Fibroblast of skin of left biceps (primary cell): ENCODE measurements at places on chromosomes 11 and 22.

- no peak for DNase-seq
Measured at GRCh38 chr11:19743622-19744021, 31.0 kb downstream of the NAV2 start.

DNA sequence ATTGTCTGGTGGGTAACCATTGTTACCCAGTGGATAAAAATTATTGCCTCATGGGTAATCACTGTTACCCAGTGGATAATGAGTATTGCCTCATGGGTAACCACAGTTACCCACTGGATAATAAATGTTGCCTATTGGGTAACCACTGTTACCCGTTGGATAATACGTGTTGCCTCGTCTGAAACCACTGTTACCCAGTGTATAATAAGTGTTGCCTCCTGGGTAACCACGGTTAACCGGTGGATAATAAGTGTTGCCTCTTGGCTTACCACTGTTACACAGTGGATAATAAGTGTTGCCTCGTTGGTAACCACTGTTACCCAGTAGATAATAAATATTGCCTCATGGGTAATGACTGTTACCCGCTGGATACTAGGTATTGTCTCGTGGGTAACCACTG is 20.9 kb upstream of the NXPE4 start:
- no peak for DNase-seq

GRCh38 chr11:30433831-30434230 is 110.9 kb downstream of the ARL14EP start:
- DNase-seq, result no peak

DNA sequence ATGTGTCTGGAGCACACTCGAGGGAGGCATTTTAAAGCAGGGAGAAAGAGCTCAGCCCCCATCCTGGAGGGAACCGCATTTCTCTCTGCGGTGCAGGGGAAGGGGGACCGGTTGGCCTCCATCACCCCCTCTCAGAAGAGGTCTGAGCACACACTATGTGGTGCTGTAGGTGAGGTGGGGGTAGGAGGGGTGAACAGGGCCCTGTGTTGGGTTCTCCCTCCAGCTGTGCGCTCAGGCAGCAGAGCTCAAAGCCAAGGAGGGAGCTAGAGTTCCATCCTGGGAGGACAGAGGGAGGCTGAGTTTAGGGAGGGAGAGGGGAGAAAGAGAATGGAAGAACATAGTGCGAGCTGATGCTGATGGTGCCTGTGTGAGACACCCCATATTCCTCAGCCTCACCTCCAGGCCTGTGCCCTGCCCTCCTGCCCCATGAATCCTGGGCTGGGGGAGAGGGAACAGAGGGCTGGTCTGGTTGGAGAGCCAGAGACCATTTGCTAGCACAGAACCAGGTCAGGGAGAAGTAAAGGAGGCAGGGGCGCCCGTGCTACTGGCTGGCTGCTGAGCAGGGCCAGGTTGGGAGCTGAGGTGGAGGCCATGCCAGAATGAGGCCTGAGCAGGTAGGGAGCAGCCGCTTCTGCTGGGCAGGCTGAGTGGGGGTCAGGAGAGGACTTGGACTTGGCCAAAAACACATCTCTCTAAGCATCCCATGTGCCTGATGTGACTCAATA is 43.7 kb downstream of the ALX4 start:
- no peak for DNase-seq

- DNase-seq, result no peak
Measured at GRCh38 chr11:121226415-121227263, 65.9 kb upstream of the SC5D start.

- no peak for DNase-seq
Measured at GRCh38 chr11:63699896-63700295, 18.6 kb downstream of the RTN3 start.

DNA sequence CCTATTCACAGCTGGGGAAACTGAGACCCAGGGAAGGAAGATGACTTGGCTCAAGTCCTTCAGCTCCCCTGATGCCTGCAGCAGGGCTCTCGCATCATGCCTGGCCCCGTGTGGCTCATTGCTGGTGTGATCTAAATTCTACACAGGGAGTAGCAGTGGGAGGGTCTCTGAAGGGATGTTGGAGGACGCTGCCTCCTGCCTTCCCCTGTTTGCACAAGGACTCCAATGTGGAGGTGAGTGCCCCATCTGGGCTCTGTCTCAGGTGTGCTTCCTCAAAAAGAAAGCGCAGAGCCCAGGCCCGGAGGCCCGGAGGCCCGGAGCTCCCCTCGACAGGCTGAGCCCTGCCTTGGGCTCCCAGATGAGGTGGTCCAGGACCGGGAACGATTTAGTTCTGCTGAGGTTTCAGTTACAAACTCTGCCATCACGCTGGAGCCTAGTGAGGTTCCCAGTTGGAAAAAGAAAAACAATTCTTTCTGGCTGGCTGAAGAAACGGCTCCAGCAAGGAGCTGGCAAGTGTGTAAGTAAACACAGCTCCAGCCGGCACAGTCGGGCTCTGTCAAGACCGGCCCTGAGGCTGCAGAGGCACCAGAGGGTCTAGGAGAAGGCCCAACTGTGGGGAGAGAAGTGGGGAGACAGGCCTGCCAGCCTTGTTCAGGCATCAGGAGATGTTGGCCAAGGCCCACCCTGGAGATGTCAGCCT is 49.8 kb downstream of the NAT10 start:
- DNase-seq, result no peak

GRCh38 chr11:21190181-21190580 is 520.8 kb downstream of the NELL1 start:
- no peak for DNase-seq

DNA sequence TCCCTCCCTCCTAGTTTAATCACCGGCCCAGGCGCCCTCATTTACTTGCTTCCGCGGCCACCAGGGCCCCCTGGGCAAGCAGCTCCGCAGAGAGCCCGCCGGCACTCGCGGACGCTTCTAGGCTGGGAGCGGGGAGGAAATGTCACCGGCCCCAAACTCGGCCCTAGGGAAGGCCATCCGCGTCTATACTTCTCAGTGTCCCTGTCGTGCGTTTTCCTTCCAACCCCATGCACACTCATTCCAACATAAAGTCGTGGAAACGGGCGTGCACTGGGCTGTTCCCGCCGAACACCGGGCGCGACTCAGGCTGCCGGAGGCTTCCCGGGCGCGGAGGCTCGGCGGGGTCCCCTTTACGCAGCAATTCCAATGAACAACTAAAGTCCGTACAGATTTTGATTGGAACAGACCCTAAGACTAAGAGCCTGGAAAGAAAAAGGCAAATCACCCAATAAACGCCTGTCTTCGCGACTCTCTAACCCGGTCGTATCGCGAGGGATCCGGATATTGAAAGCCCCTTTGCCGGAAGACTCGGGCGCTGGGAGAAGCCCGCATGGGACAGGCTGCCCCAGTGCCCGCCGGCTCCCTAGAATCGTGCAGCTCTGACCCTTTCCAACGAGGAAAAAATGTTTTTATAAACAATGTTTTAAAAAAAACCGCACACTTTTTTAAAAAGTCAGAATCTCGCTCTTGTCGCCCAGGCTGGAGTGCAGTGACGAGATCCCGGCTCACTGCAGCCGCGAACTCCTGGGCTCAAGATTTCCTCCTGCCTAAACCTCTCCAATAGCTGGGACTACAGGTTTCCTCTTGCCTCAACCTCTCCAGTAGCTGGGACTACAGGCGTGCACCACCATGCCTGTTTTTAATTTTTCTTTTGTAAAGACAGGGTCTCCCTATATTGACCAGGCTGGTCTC is 1.3 kb upstream of the BARX2 start:
- DNase-seq, result no peak

DNA sequence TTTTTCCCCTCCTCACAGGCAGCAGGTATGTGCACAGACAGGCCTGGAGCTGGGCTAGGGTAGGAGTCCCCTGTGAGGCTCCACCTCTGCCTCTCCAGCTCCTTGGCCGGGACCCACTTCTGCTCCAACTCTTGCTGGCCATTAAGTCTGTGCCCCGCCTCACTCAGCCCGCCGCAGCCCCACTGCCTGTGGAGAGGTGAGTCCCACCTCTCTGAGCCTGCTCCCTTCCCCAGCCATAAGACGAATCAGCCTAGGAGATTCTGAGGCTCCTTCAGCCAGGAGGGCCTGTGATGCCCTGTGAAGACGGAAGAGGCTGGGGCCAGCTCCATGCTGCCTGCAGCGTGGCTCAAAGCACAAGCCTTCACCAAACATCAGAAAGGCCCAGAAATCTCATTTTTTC is 23.0 kb downstream of the TSKU start:
- no peak for DNase-seq

DNA sequence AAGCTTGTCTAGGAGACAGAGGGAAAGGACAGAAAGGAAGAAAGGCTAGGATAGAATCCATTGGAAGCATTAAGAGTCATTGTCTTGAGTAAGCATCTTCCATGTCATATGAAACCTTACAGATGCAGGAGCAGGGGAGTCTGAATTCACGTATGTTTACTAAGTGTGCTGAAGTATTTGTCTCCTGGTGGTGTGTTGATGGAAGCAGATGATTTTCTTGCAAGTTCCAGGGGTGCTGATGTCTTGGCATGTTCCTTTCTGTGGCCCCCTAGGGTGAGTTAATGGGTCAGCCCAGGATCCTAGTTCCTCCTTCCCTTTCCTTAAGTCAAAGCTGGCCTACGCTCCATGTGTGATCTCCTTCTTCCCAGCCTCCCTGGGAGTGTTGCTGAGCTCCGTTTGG is 110.2 kb downstream of the TEAD1 start:
- DNase-seq, result peak; percentile 58

GRCh38 chr11:131370090-131370751 is at the start of gene NTM:
TSS of gene NTM (plus strand) at chr11:131370615.
- peak; percentile 29 for DNase-seq

- no peak for DNase-seq
Measured at GRCh38 chr11:111469200-111469599, 43.0 kb downstream of the BTG4 start.

DNA sequence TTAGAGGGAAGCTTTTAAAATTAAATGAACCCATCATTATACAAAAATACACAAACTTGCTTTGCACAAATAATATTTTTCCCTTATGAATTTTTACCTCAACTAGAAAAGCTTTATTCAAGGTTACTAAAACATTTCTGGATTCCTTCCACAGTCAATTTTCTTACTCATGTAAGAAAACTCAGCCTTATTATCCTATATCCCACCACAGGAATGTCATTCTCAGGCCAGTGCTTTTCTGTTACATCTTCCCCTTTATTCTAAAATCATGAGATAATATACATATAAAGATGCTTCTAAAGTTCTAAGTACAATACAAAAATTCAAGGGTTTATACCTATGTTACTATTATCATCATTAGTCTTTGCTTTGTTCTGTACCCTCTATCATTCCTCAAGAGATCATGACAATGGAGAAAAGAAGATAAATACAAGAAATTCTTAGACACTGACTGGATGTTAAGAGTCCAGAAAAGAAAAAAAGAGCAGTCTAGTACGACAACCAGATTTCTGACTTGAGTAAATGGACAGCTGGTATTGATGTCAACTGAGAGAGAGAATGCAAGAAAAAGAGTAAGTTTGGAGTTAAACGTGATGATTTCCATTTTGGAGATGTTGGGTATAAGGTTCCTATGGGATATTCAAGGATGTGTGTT is 60.3 kb downstream of the MTMR2 start:
- DNase-seq, result peak; percentile 68

DNA sequence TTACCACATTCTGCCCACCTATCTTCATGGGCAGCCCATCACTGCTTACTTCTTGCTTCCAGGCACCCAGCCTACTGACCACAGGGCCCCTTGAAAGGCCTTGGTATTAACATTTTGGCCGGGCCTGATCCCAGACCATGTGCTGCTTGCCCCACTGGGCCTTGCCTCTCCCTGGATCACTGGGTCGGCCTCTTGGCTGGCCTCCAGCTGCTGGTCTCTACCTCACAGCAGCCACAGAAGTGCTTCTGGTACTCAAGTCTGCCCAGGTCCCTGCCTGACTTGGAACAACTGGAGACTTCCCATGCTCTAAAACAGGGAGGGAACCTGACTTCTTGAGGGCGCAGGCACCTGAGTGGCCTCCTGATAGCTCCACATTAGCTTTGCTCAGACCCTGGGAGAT is 63.6 kb downstream of the THAP12 start:
- no peak for DNase-seq

DNA sequence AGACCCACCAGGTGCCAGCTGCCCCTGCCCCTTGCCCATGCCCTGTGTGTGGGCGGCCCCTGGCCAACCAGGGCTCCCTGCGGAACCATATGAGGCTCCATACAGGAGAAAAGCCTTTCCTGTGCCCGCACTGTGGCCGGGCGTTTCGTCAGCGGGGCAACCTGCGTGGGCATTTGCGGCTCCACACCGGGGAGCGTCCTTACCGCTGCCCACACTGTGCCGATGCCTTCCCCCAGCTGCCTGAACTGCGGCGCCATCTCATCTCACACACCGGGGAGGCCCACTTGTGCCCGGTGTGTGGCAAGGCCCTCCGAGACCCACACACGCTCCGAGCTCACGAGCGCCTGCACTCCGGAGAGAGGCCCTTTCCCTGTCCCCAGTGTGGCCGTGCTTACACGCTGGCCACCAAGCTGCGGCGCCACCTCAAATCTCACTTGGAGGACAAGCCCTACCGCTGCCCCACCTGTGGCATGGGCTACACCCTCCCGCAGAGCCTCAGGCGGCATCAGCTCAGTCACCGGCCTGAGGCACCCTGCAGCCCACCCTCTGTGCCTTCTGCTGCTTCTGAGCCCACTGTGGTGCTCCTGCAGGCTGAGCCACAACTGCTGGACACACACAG is 4.3 kb downstream of the ZNF408 start:
- DNase-seq, result no peak

DNA sequence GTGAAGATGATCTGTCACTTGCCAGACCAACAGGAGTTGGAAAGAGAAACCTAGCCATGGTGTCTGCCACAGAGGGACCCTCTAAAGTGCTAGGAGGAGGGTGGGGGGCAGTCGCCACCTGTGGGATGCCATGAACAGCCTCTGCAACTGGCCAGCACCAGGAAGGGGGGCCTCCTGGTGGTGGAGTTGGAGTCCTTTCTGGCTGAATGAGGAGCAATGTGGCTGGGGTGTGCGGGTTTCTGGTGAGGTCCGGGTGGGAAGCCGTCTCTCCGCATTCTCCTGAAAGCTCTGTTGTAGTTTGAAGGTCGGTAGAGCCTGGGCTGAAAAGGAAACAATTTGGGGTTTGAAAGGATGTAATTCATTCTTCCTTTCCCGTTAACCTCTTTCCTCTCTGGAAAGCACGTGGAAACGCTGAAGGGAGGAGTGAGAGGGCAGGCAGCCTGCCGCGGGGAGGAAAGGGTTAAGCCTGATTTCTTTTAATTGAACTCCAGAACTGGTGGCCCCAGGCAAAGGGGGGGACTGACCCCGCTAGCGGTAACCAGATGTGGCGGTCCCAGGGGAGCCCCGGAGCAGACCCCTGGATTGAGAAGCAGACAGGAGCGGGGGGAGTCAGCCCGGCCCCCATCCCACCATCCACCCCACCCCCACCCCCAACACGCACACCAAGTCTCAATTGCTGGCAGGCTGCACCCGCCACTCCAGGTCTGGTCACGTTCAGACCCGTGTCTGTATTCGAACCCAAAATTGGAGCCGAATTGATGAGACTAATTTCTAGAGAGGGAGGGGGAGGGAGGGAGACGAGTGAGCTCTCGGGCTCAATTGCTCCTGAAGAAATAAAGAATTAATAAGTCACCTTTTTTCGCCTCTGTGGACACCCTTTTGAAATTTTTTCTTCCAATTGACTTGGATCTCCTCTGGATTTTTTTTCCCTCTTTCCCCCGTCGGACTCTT is 1.8 kb upstream of the FLI1 start:
- no peak for DNase-seq

DNA sequence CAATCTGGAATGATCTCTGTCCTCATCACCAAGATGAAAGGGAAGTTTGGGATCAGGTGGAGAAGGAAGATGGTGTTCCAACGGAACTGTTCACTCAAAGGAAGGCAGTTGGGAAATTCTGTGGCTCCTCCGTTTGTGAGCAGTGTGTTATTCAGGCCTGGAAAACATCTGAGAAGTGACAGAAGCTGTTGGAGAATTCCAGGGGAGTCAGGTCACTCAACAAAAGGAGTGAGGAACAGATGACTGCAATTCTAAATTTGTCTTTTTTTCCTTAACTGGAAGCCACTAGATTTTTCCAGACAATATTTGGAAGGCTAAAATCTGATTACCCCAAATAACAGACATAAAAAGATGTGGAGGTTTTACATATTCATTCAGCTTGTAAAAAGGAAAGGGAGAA is 107.8 kb downstream of the CD44 start:
- no peak for DNase-seq
